Naive thymus-derived CD4-positive, alpha-beta T cell (primary cell): ENCODE measurements at places on chromosomes 3 and 15.

- DNase-seq: peak; percentile 10
These were observed 61.8 kb downstream of the SCN5A start for GRCh38 chr3:38587548-38588131.

- DNase-seq: no peak
These were observed 114.3 kb upstream of the SEMA6D start for GRCh38 chr15:47603026-47603425.

GRCh38 chr3:14845180-14845579, 26.4 kb downstream of the FGD5 start:
- DNase-seq: no peak

- peak; percentile 75 for DNase-seq
These were observed 17.3 kb downstream of the DPH3 start for GRCh38 chr3:16247282-16248061.

- no peak for DNase-seq
These were observed 680 bp downstream of the POC1A start for GRCh38 chr3:52153389-52154096.

- DNase-seq: no peak
These were observed 258.2 kb downstream of the SOX2 start for GRCh38 chr3:181969925-181970324.

GRCh38 chr3:197256836-197257444, 41.5 kb downstream of the DLG1 start:
- peak; percentile 53 for DNase-seq

DNA sequence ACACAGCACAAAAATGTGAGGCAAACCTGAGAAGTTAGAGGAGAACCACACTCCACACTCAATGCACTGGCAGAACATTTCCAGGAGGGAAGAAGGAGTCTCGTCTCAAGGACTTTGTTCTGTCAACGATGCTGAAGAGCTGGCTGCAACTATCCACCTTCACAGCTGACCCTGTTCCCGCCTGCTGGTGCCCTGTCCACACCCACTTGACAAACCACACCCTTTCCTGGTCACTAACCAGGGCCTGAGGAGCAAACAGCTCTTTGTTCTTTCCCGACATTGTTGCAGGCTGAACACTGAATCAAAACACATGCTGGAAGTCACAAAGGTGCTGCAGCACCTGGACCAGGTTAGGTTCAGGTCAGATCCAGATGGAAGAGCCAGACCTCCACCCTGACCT, 92.6 kb upstream of the ARRDC4 start:
- DNase-seq: no peak

GRCh38 chr3:101177577-101177976, 142.8 kb downstream of the IMPG2 start:
- DNase-seq: no peak

DNA sequence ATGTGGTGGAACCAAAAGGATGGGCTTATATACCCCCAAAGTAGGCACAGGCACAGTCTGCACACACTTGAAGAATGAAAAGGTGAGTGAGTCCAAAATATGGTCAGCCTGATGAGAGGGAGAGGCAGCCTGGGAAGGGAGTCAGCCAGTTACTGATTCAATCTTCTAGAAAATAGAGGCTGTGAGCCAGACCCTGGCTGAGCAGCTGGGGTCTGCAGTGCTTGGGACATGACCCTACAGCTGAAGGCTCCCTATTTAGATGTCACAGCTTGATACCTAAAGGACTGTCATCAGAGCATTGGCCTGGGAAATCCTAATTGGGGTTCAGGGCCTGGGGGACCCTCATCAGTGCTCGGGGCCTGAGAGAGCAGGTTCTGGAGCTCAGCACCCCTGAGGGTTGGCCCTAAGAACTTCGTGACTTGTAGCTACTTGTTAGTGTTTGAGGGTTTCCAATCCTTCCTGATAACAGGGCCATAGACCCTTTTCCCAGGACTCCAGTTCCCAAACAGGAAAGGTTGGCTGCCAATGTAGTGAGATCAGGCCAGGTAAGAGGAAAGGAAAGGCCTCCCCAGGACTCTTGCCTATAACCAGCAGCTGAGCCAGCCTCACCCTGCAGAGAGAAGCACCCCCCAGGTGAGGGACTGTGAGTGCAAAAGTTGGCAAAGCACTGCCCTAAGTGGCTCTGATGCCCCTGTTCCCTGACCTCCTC, 54.7 kb upstream of the SLCO2A1 start:
- DNase-seq: no peak

DNA sequence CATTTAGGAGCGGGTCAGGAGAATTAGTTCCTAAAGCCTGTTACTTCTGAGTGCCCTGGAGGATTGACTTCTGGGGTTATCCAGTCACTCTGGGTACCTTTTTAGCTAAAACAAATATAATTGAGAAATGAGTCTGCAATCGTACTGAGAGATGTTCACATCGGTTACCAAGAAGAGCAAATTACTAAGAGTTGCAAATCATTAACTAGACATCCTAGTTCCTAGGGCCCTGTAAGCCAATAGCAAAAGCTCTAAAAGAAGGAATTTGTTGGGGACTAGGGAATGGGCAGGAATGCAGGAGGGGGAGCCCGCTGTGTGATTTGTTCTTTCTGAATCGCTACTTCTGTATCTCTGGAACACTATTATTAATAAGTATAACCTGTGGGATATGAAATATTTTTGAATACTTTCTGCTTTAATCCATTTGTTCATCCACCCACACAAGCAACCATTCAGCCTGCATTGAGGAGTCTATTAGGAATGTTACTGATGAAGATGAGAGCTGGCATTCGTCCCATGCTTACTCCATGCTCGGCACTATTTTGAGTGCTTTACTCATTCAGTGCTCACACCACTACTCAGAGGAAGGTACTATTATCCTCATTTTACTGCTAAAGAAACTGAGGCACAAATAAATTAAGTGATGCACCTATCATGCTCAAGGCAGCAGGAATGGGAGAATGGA, 31.5 kb upstream of the KY start:
- no peak for DNase-seq

GRCh38 chr3:83226751-83227150, 1465.3 kb upstream of the GBE1 start:
- DNase-seq: no peak

DNA sequence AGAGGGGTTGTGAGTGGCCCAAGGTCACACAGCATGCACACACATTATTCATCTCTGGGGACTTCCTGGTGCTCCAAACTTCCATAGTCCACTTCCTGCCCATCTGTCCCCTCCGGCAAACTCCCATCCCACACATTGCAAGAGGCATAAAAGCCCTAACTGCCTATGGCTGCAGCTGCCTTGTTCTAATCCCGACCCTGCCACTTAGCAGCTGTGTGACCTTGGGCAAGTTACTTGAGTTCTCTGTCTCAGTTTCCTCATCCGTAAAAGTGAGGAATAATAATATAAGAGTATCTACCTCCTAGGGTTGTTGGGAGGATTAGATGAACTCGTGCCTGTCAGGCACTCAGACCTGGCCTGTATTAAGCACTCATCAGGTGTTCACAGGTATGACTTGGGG, 84.2 kb downstream of the SMAD6 start:
- no peak for DNase-seq

GRCh38 chr15:89130201-89130600, 41.9 kb downstream of the ABHD2 start:
- DNase-seq: no peak

DNA sequence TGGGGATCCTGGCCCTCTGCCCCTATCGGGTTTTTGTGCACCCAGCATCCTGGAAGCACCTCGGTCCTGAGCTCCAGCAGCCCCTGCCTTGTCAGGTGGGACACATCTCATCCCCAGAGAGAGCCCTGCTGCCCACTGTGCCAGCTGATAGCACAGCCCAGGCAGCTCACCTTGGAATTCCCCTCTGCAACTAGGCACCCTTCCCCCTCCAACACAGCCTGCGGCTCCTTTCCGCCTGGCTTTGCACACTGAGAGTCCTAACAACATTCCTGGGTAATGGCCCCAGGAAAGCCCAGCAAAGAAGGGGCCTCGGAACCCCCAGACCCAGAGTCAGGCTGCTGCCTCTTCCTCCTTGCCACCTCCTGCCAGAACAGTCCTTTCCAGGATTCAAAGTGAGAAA, 5.9 kb downstream of the HCN4 start:
- no peak for DNase-seq

- DNase-seq: no peak
These were observed 36.4 kb upstream of the COPB2 start for GRCh38 chr3:139425745-139426400.

DNA sequence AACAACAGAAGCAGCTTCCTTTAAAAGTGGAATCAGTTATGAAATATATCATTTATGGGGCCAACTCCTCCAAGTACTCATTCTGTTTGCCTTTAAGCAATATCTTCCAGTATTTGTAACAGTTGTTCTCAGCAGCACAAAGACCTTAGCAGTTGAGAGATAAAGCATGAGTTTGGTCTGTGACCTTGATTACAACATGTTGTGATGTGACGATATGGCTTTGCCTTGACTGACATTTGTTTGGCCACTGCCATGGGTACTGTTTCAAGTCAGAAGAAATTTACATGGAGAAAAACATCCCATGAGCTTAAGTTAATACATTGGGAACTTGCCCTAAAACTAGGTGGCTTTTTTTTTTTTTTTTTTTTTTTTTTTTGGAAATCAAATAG, 175.1 kb upstream of the KBTBD8 start:
- no peak for DNase-seq

GRCh38 chr3:172397716-172398405, 50.4 kb downstream of the GHSR start:
- DNase-seq: no peak

- DNase-seq: peak; percentile 49
These were observed 29.7 kb downstream of the PLXND1 start for GRCh38 chr3:129576514-129577352.

GRCh38 chr3:168457954-168458539, 362.3 kb upstream of the GOLIM4 start:
- no peak for DNase-seq

GRCh38 chr3:194367992-194368841, 1.3 kb downstream of the LRRC15 start:
- DNase-seq: no peak

GRCh38 chr15:57548835-57549234, 42.9 kb upstream of the MYZAP start:
- no peak for DNase-seq

DNA sequence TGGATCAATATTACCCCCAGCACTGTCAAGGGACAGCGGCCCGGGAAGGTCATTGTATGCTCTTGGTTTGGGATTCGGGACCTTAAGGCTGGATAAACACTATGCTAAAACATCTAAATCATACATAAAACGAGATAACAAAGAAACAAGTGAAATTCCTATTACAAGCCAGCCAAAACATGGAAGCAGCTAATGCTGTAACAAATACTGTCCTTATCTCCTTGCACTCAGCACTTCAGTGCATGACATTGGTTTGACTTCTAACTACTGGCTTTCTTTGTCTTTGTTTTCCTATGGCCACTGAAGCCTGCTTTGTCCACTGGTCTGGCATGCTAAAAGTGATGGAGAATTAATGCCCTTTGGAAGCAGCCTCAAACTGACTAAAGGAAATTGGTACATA, 516.4 kb upstream of the DPH6 start:
- no peak for DNase-seq

DNA sequence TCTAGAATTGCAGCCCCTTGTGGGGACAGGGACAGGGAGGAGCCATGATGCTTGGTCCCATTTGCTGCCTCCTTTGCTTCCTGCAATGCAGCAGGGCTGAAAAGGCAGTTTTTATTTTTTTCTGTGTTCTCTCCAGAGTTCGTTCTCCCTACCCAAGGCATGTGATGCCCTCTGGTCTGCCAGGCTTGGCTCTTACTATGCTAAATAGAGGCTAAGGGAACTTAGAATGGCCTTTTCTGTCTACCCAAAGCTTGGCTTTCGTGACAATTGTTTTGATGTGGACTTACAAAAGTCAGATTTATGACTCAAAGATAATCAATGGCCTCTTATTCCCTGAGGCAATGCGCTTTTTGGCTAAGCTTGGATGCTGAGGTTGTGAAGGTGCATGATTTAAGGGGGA, 293.3 kb upstream of the TBL1XR1 start:
- no peak for DNase-seq

DNA sequence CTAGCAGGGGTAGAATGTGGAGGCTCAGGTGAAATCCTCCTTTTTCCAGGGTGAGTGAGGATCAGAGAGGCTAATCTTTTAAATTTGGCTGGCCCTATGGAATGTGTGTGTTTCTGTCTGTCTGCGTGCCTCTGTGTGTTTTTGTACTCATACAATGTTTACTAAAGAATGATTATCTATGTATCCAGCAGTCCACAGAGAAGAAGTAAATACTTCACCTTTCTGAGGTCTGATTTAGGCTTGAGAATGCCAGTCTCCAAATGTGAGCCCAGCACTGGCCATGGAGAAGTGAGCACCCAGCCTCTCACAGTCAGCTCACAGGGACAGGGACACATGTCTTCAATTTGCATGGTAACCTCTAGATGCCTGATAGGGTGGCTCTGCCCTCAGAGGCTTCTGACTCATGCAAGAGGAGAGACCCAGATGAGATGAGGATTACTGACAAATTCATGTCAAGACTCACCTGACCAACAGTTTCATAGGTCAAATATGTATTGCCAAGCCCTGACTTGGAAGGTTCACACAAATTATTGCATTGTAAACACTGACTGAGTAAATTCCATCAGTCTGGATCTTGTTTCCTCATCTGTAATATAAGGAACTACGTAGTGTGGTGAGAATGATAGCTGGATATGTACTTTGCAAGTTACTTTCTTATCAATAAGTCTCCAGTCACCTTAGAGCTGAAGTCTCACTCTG, 31.0 kb downstream of the ENTPD3 start:
- DNase-seq: no peak

DNA sequence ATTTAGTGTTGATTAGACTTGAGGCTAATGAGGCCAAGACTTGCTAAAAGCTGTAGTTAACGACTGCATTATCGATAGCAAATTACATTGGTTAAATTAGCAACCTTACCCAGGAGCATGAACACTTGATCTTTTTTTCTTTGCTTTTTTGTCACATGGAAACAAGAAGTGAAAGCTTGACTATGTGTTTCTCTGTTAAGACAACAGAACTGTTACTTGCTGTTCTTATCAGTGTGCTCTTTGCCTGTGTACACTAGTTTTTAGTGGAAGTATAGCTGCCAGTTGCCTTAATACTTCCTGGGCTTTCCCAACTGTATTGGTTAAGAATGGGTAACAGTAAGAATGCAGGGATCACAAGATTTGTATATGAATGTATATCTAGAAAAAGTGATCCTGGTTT, 625.5 kb downstream of the NAALADL2 start:
- DNase-seq: no peak

DNA sequence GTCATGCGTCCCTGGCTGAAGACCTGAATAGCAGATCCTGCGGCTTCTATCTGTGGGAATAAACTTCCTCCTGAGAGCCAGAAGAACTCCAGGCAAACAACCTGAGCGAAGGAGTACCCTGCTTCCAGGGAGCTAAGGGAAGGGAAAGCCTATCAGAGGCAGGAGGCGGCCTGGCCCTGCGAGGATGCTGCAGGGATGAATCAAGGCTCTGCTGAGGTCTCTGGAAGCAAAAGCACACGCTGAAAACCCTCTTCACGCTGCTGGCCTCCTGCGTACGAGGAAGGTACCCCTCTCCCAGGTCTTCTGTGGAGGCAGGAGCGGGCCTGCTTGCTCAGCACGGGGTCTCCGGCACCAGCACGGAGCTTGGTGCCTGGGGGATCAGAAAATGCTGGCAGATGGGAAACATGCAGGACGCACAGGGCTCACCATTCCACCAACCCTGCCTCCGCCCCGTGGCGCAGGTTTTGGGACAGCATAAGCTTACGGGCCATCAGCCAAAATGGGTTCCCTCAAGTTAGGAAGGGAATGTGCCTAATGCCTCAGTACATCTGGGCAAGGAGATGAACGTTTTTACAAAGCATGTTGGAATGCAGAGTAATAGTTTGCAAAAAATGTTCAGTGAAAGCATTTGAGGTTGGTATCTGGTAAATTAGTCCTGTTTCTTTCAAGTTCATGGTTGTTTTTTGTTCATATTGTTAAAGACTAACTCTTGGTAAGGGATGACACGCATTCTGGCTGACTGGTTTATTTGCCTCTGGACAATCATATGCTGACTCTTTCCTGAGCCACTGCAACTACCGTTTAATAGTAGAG, 72.3 kb downstream of the CHSY1 start:
- DNase-seq: no peak
